NCI-H526 (cell line): ENCODE measurements at places on chromosomes 5 and 9.

- no peak for DNase-seq
Measured at GRCh38 chr9:88871669-88872068, 119.6 kb upstream of the S1PR3 start.

GRCh38 chr9:93612052-93612795 is 35.8 kb downstream of the PHF2 start:
- no peak for DNase-seq

- no peak for DNase-seq
Measured at GRCh38 chr5:75381456-75381855, 44.4 kb downstream of the HMGCR start.

- peak; percentile 63 for DNase-seq
Measured at GRCh38 chr5:132190161-132190817, 37.4 kb downstream of the P4HA2 start.

- DNase-seq, result peak; percentile 24
Measured at GRCh38 chr5:180820788-180821321, 18.2 kb upstream of the MGAT1 start.
